Activated naive CD8-positive, alpha-beta T cell treated with anti-CD3 and anti-CD28 coated beads, Interleukin-2, amount 50 U/mL, for 24 hours (primary cell): ENCODE measurements at places on chromosomes 7 and 10.

GRCh38 chr7:121023194-121023593, 34.7 kb downstream of the CPED1 start:
- H3K4me1 ChIP-seq = peaks cover 2% of the 10 kb centered on the region
- H3K36me3 ChIP-seq = no peaks in the 10 kb centered on the region
- H3K27me3 ChIP-seq = peaks cover 2% of the 10 kb centered on the region
- no peak for DNase-seq
- H3K27ac ChIP-seq = no peak overlapping the region

GRCh38 chr7:37421861-37422500, 26.7 kb downstream of the ELMO1 start:
- no peak overlapping the region for H3K4me3 ChIP-seq
- DNase-seq = no peak
- H3K27me3 ChIP-seq = no peaks in the 10 kb centered on the region
- no peak overlapping the region for H3K27ac ChIP-seq

GRCh38 chr10:59090817-59091622, 85.4 kb upstream of the PHYHIPL start:
- H3K4me1 ChIP-seq = no peaks in the 10 kb centered on the region
- no peaks in the 10 kb centered on the region for H3K36me3 ChIP-seq
- H3K4me3 ChIP-seq = no peak overlapping the region
- H3K27me3 ChIP-seq = no peaks in the 10 kb centered on the region
- DNase-seq = no peak

DNA sequence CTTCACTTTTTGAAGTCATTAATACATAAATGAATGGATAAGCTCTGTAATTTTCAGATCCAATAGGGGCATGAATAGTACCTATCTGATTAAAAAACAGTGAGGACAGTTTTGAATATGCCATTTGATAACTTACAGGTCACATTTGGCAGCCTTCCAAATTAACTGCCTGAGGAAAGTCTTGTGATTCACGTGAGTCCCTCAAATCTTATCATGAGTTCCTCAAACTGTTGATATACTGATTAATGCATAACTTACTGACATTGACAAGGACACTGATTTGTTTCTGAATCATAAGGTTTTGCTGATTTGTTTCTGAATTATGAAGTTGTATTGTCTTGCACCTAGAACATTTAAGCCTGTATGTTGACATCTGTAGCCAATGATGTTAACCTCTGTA, 55.1 kb downstream of the ANKMY2 start:
- H3K27me3 ChIP-seq = peaks cover 2% of the 10 kb centered on the region
- no peak for DNase-seq
- no peak overlapping the region for H3K27ac ChIP-seq

GRCh38 chr10:34191406-34191805, 623.7 kb downstream of the PARD3 start:
- no peak overlapping the region for H3K27ac ChIP-seq
- no peaks in the 10 kb centered on the region for H3K27me3 ChIP-seq
- H3K4me3 ChIP-seq = no peak overlapping the region

DNA sequence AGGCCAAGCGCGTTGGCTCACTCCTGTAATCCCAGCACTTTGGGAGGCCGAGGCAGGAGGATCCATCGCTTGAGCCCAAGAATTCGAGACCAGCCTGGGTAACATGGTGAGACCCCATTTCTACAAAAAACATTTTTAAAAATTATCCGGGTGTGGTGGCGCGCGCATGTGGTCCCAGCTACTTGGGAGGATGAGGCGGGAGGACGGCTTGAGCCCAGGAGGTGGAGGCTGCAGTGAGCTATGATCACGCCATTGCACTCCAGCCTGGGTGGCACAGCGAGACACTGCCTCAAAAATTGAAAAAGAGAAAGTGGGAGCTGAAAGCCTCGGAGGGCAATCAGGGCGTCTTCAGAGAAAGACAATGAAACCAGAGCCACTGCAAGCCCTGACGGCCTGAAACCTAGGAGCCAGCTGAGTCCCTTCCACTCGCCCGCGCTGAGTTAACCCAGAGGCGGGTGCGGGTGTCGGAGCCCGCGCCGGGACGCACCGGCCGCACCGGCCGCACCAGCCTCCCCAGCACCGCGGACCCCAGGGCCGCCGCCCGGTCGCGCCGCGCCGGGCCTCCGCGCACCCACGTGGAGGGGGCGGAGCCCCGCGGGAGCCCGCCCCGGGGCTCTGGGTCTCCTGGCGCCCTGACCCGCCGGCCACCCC, 22.4 kb downstream of the ZFAND2A start:
- H3K27me3 ChIP-seq = no peaks in the 10 kb centered on the region
- H3K4me3 ChIP-seq = peak overlapping the region; percentile 89
- H3K27ac ChIP-seq = peak overlapping the region; percentile 85
- H3K4me1 ChIP-seq = peaks cover 24% of the 10 kb centered on the region

DNA sequence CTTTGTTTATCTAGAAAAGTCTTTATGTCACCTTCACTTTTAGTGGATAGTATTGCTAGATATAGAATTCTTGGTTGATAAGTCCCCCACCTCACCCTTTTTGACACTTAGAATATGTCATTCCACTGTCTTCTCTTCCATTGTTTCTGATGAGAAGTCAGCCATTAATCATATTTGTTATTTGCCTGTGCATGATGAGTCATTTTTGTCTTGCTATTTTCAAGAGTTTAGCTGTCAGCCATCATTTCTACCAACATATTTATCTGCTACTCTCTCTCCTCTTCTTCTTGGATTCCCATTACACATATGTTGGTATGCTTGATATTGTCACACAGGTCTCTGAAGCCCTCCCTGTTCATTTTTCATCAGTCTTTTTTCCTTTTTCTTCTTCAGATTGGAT, 160.8 kb upstream of the TCF7L2 start:
- H3K27me3 ChIP-seq = no peaks in the 10 kb centered on the region
- H3K4me3 ChIP-seq = no peak overlapping the region
- no peaks in the 10 kb centered on the region for H3K4me1 ChIP-seq
- H3K27ac ChIP-seq = no peak overlapping the region

- no peak overlapping the region for H3K27ac ChIP-seq
- no peaks in the 10 kb centered on the region for H3K27me3 ChIP-seq
- no peaks in the 10 kb centered on the region for H3K4me1 ChIP-seq
- H3K4me3 ChIP-seq = no peak overlapping the region
- no peak for DNase-seq
- no peaks in the 10 kb centered on the region for H3K36me3 ChIP-seq
Observed at GRCh38 chr7:35752742-35753141, 48.1 kb upstream of the SEPTIN7 start.

DNA sequence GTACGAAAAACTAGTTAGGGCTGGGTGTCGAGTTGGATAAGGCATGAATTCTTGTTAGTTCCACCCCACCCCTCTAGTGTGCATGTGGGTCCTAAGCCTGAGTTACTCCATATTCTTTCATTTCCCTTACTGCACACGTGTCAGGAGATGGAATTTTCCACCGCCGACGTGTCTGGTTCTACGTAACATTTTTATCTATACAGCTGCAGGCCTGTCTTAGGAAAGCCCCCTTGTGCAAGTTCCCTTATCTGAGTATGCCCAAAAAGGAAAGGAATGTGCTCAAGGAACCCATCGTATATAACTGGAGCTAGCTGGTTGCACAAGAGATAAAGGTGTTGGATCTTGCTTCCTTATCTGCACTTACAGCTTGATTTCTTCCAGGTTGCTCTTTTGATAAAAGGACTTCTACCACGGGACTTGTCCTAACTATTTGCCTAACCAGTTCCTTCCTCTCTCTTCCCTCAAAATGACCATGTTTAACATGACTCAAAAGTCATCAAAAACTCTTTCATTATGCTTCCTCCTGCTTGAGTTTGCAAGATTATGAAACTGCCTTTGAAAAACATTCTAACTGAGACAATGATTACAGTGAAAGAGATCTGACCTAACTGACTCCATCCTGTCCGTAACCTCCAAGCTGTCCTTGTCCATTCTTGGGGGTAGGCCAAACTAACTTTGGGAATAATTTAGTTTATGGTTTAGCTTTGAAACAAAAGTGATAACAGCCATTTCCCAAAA, 181.4 kb downstream of the AKR1D1 start:
- DNase-seq = no peak
- H3K4me3 ChIP-seq = no peak overlapping the region
- no peaks in the 10 kb centered on the region for H3K36me3 ChIP-seq
- no peak overlapping the region for H3K27ac ChIP-seq
- peaks cover 5% of the 10 kb centered on the region for H3K27me3 ChIP-seq

DNA sequence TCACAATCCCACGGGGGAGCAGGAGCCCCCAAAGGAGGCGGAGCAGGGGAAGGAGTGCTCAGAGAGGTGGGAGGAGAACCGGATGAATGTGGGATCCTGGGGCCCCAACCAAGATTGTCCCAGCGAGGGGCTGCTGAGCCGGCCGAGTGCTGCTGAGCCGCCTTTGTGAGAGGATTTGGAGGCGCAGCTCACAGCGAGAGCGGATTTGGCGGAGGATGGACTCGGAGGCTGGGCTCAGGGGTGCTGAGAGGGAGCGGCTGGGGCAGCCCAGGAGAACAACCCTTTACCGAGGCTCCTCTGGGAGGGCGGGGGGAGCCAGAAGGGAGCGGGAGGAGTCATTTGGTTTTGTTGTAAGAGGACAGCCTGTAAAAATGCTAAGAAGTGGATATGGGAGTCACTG, 23.0 kb downstream of the GHRHR start:
- H3K36me3 ChIP-seq = no peaks in the 10 kb centered on the region
- H3K27me3 ChIP-seq = peaks cover 40% of the 10 kb centered on the region
- no peak overlapping the region for H3K4me3 ChIP-seq
- DNase-seq = no peak

- no peak for DNase-seq
- H3K4me1 ChIP-seq = peaks cover 9% of the 10 kb centered on the region
Observed at GRCh38 chr7:152121432-152121831, 96.0 kb downstream of the GALNT11 start.

DNA sequence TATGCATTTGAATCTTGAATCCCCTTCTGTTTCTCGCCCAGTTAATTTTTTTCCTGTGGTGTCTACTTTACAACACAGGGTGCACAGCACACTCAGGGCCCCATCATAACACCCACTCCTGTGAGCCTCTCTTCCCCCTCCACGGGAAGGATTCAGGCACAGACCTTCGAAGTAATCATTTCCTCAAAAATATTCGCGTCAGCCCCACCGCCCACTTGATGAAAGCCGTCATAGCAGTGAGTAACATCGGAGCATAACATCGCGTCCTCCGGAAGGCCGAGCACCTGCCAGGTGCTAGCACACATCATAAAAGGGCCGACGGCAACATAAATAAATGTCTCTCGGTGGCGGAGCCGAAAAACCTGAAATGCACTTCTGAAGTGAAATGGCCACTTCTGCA, 201.7 kb upstream of the ADARB2 start:
- H3K36me3 ChIP-seq = peaks cover 12% of the 10 kb centered on the region
- peak overlapping the region; percentile 94 for H3K27ac ChIP-seq
- H3K27me3 ChIP-seq = no peaks in the 10 kb centered on the region

DNA sequence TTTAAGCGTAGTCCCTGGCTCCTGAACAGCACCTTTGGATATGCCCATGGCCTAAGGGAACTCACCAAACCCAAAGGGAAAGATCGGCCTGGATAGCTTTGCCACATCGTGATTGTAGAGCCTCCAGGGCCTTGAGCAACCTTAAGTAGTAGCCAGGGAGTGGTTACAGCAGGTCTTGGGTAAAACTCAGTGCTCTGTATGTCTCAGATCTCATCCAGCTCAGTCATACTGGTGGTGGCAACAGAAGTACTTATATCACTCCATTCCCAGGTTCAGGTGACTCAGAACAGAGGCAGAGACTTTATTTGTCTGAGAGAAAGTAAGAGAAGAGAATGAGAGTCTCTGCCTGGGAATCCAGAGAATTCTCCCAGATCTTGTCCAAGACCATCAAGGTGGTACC, 39.1 kb upstream of the AASS start:
- H3K4me3 ChIP-seq = no peak overlapping the region
- H3K27ac ChIP-seq = no peak overlapping the region
- DNase-seq = no peak
- no peaks in the 10 kb centered on the region for H3K36me3 ChIP-seq

DNA sequence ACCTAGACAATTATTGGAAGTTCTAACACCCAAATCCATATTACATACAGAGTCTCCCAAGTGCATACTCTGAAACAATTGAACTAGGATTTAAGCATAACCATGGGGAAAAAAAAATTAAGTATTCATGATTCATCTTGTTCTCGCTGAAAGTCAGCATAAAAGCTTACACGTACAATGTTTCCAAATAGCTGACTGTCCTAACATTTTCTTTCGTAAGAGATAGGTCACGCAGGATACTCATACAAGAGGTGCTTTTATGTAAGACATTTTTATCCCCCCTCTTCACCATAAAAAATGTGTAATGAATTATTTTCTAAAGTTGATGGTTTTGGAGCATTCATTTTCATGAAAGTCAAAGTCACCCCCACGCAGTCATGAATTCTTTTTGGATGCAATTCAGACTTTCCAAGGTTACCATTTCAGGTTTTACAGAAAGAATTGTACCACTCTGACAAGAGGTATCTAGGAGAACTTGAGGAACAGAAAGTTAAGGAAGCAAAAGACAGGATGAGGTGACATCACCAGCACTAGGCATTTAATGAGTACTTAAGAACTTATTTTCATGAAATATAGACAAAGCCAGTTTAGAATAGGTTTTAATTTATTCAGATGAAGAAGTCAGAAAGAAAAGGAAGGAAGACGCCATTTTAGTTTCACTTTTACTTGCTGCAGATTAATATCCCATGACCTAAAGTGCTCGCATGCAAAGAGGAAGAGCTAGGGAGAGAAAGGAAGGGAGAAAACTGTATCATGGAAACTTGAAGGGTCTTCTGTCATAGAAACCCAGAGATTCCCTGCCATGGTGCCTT, 55.8 kb downstream of the TMEM26 start:
- H3K27ac ChIP-seq = peak overlapping the region; percentile 57
- peaks cover 10% of the 10 kb centered on the region for H3K4me1 ChIP-seq
- peak overlapping the region; percentile 61 for H3K4me3 ChIP-seq

DNA sequence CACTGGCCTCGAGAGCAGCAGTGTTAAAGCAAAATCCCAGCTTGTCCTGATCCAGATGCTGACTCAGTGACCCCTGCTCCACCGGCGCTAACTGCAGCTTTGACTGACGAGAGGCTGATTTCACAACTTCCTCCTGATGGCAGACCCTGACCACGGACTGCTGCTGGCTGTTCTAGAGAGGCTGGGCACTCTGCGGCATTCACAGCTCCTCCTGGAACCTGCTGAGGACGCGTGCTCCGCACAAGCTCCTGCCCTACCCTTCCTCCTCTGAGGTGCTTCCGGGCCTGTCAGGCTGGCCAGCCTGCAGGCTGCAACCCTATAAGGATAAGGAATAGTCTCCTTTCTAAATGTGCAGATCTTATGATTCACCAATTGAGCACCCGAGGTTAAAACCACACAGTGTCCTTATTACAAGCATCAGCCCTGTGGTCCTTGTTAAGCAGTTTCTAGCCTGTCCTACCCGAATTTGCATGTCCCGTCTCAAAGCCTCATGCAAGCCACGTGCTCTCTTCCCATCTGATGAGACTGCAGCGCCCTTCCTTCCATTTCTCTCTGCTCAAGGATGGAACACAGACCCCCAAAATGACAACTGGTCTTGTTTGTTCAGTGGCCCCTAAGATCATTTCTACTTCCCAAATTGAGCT, 35.5 kb upstream of the NCAPG2 start:
- DNase-seq = no peak
- peak overlapping the region; percentile 82 for H3K27ac ChIP-seq
- H3K4me3 ChIP-seq = peak overlapping the region; percentile 53
- peaks cover 53% of the 10 kb centered on the region for H3K36me3 ChIP-seq
